ENCODE measurements at places on chromosomes 3 and 15.

DNA sequence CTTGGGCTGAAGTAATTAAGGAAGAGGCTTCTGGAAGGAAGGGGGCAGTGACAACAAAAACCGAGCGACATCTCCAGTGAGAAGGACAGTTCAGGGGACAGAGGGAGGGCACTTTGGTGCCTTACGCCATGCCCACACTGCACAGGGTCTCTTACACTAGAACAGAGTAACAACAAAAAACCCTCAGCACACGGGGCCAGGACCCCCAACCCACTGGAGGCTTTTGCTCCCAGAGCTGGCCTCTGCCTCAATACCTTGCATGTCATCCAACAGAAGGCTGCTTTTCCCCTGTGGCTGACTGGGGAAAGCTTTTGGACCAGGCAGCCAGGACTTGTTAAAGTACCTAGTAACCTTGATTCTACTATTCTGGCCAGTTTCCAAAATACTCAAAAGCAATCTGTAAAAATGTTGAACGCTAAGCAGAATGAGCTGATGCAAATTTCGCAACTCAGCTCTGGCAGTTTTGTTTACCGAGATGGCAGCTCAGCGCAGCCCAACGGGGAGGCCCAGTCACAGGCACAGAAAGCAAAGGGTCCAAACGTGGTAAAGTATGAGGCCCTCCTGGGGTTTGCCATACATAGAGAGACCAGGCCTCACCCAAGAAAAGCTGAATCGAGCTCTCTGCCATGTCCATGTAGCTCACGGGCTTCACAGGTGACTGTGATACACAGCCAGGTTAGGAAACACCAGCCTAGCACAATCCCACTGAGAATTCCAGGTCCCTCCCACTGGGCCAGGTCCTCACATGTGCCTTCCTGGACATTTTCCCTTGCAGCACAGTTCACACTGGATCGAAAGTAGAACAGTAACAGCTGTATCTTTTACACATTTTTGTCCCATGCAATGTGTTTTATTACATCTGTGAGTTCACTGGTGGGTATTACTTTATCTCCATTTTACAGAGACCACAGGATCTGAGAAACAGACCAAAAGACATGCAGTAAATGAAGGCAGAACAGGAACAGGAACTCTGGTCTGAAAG is 6.0 kb downstream of the CHCHD4 start:
- no peak for DNase-seq

- peak; percentile 44 for DNase-seq
These were observed 134.6 kb upstream of the ROPN1 start for GRCh38 chr3:124126436-124127023.

- DNase-seq, result peak; percentile 49
These were observed 99.9 kb downstream of the ADAMTS17 start for GRCh38 chr15:100241572-100242482.

- no peak for DNase-seq
These were observed 75.7 kb downstream of the FNDC3B start for GRCh38 chr3:172115059-172115458.

Data from fibroblast of skin of right biceps (primary cell).